ENCODE measurements at places on chromosomes 11 and 22.
A peak's percentile ranks its signal among the peaks of the same experiment; 100 is the strongest.

DNA sequence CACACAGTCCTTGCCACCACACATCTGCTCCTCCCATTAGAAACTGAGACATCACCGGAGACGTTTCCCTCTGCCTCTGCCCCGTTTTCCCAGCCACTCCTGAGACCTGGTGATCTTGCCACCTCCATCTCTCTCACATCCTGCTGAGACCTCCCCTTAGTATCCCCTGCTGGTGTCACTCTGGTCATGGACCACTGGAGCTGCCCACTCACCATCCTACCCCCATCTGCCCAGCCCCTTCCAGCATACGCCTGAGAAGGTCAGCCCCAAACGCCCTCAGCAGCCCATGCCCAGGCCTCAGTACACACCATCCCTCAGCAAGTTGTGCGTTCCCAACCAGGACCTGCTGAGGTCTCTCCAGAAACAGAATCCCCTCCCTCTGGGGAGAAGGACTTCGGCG, 64.3 kb downstream of the SHANK2 start:
- no peak for DNase-seq

DNA sequence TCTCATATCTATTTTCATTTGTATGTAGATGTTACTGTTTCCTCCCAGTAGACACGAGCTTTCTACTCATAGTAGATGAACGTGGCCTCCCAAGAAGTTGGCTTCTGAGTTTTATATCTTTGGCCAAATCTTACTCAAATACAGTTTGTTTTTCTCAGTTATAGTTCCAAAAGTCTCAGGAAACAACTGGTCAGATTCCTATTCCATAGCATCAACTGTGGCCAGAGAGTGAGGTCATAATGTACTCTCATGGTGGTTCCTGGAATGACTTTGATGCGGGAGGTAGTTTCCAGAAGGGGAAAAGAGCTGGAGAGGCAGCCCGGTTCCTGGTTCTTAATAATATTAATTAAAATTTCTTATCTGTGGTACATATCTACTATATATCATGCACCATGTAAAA, 77.3 kb downstream of the SLC17A6 start:
- DNase-seq, result no peak

DNA sequence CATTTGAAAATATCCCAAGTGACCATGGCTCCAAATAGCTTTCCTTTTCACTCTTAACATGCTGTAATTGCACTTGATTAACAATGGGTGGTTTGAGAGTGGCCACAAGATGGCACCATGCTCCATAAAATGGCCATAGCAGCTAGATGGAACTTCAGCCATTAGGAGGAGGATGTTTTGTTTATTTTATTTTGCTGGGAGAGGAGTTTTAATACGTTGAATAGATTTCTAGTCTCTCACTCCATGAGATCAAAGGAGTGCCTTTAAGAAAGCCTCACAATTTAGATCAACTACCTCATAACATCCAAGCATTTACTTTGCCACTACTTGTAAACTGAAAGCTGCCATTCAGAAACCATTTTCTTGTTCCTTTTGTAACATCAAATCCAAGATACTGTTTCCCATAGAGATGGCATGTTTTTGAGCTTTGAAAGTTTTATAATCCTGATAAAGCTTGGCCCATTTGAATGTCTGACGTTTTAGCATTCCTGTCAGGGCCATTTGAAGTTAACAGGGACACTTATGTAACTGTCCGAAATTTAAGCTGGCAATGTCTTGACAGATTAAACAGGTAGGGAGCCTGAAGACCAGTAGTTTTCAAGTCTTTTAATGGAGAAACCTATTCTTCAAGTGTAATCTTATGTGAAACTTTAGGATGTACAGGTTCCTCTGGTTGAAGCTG, 4.7 kb downstream of the FEN1 start:
- peak; percentile 69 for DNase-seq

DNA sequence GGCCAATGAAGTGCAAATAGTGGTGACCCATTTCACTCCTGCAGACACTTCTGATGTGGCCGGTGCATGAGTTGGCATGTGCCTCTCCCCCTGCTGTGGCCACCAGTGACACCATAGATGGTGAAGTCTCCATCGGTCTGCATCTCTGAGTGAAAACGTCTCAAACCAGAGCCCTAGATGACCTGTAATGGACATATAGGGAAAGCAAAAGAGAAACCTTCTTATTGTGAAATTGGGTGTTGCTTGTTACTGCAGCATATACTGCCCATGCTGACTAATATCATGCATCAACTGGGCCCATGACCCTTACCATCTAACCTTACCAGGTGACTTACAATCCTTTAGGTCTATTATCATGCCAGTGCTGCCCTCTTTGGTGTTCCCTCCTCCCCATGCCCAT, 11.7 kb upstream of the VPS37C start:
- DNase-seq, result no peak

- no peak for DNase-seq
These were observed 2.7 kb downstream of the TMEM123 start for GRCh38 chr11:102449651-102450570.

DNA sequence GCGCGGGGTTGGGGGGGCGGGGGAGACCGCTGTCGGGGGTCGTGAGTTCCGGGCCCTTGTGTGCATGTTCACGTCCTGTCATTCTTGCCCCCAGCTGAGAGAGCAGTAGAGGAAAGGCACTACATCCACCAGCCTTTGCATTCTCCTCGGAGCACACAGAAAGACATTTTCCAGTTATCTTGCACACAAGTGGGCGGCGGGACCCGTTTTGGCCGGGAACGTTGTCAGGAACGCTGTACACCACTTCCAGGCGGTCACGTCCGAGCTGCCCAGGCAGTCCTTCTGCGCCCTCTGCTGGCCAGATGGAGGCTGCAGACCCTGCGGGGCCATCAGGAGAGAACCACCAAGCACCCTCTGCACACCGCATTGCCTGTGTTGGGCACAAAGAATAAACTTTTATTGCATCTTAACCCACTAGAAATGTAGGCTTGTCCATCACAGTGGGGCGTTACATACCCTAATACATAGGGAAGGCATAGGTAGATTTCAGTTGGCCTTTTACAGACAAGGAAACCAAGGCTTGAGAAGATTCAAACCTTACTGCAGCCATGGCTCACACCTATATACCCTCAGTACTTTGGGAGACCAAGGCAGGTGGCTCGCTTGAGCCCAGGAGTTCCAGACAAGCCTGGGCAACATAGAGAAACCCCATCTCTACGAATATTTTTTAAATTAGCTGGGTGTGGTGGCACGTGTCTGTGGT, 2.8 kb upstream of the CDKN1C start:
- DNase-seq, result peak; percentile 79

- DNase-seq, result no peak
These were observed 131.9 kb upstream of the MTMR2 start for GRCh38 chr11:96055706-96056387.

GRCh38 chr22:41057076-41057475, 35.3 kb upstream of the EP300 start:
- DNase-seq, result no peak

- no peak for DNase-seq
These were observed 28.1 kb upstream of the MUC5AC start for GRCh38 chr11:1129611-1130160.

- no peak for DNase-seq
These were observed 77.1 kb downstream of the RBMXL2 start for GRCh38 chr11:7165911-7166310.

- no peak for DNase-seq
These were observed 16.2 kb downstream of the TESMIN start for GRCh38 chr11:68735125-68735524.

GRCh38 chr22:29306835-29307595, 565 bp downstream of the GAS2L1 start:
- no peak for DNase-seq

GRCh38 chr11:57322256-57323166, 2.2 kb downstream of the TNKS1BP1 start:
- DNase-seq, result no peak

GRCh38 chr22:20175597-20175900, 24.7 kb upstream of the CCDC188 start:
- DNase-seq, result no peak

GRCh38 chr11:17405232-17406005, 17.0 kb upstream of the KCNJ11 start:
- DNase-seq, result no peak

DNA sequence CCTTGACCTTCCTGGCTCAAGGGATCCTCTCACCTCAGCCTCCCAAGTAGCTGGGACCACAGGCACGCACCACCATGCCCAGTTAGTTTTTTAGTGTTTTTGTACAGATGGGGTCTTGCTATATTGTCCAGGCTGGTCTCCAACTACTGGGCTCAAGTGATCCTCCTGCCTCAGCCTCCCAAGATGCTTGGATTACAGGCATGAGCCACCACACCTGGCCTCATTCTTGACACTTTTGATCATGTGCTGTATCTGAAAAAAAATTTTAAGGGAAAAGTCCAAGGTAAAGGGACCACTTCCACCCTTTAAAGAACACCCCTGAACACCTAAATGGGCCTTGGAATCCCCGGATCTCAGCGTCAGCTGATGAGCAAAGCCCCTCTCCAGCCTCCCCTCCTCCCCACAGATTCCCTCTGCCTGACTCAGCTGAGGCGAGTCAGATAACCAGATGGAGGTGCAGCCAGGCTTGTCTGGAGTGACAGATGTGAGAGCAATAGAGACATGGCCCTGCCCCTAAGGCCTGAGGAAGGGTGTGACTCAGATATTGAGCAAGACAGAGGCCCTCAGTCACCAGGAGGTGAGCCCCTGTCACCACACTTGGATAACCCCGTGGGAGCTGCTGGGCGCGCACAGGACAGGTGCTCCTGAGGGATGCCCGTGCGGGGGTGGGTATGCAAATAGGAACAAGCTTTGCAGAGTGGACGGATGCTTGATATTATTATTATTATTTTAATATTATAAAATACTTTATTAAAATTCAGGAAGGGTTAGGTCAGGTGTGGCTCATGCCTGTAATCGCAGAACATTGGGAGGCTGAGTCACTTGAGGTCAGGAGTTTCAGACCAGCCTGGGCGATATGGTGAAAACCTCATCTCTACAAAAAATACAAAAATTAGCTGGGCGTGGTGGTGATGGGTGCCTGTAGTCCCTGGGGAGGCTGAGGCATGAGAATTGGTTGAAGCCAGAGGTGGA, 5.0 kb upstream of the CCDC88B start:
- DNase-seq, result peak; percentile 67

GRCh38 chr11:57729479-57729878, 11.8 kb upstream of the SELENOH start:
- DNase-seq, result no peak

GRCh38 chr11:70204466-70204799, 1.3 kb downstream of the FADD start:
- DNase-seq, result no peak

DNA sequence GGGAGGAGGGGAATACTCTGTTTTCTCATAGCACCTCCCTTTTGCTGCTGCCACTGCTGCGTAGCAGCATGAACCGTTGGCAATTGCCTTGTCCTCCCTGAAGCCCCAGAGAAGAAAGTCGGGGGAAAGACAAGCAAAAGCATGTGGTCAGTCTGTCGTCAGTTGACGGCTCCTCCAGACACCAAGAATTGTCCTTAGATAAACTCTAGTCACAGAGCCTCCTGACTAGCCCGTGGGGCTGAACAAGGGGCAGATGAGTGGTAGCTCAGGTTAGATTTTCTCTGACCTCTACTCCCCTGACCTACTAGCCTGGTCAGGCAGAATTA, 126.4 kb upstream of the HSD17B12 start:
- no peak for DNase-seq

- no peak for DNase-seq
These were observed 23.2 kb downstream of the SHISAL1 start for GRCh38 chr22:44289414-44290171.

- no peak for DNase-seq
These were observed 63.4 kb downstream of the AAMDC start for GRCh38 chr11:77884186-77884828.

DNA sequence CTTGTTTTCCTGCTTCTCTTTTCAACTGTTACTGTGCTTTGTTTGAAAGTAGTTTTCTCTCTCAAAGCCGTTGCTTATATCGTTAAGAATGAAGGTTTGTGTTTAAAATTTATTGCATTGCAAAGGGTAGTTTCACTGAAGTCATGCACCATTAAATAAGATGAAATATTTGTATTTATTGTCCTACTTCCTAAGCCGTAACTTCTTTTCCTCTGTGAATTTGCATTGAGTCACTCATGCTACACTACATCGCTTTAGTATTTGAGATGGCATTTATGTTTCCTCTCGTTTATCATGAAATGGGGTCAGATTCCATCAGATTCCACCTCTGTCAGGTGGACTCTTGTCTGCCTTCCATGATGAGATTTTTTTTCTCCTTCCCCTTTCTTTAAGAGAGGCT, 65.8 kb upstream of the RASSF10 start:
- no peak for DNase-seq

GRCh38 chr11:34052608-34053160, 1.2 kb downstream of the CAPRIN1 start:
- DNase-seq, result no peak

DNA sequence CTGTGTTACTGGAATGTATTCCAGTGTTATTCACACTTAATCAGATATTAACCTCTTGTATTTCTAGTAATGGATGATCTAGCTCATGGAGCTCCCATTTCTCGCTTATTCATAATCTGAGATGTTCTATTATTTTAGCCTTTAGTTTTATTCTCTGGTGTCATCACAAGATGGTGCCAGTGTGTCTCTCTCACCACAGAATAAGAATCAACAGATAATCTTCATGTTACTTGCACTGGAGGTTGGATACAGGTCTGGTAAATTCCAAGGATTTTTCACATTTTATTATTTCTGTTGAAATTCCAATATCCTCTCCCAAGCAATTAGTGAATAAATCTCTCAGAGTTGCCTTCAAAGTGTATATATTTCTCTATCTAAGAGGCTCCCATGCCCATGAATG, 74.6 kb downstream of the CASP12 start:
- DNase-seq, result no peak

GRCh38 chr11:15836795-15837194, 519.6 kb downstream of the SOX6 start:
- no peak for DNase-seq

DNA sequence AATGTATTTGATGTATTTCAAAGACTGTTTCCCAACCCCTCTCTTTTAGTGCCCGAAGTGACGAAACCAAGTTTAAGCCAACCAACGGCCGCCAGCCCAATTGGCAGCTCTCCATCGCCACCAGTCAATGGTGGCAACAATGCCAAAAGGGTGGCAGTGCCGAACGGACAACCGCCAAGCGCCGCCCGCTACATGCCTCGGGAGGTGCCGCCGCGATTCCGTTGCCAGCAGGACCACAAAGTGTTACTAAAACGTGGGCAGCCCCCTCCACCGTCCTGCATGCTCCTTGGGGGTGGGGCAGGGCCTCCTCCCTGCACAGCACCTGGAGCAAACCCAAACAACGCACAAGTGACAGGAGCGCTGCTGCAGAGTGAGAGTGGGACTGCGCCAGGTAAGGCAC, 84.1 kb downstream of the TNRC6B start:
- no peak for DNase-seq

Measured in CD4-positive, alpha-beta T cell treated with Interferon gamma for 1 hour (primary cell).